ENCODE measurements at places on chromosomes 5 and 9.

GRCh38 chr9:117825609-117826347 is 121.6 kb downstream of the TLR4 start:
- H3K27ac ChIP-seq: peak overlapping the region; percentile 15
- no peaks in the 10 kb centered on the region for H3K36me3 ChIP-seq
- H3K4me1 ChIP-seq: peaks cover 27% of the 10 kb centered on the region
- peak; percentile 98 for ATAC-seq
- H3K4me3 ChIP-seq: peak overlapping the region; percentile 10
- H3K27me3 ChIP-seq: peaks cover 11% of the 10 kb centered on the region

DNA sequence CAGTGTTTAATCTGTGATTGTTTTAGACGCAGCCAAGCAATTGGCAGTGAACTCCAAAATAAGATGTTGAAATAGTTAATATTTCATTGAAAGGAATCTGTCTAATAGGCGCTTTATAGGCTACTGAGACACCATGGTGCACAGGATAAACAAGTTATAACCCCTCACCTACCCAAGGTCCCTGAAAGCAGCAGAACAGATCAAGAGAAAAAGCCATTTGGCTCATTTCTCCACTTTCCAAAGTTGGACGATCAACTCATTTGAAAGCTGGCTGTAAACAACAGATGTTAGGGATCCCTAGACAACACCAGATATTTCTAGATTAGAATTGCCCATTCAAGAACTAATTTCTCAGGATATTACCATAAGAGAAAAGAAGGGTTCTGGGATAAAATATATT is 4.9 kb downstream of the PUM3 start:
- H3K4me1 ChIP-seq: peaks cover 14% of the 10 kb centered on the region
- H3K27ac ChIP-seq: no peak overlapping the region
- H3K27me3 ChIP-seq: no peaks in the 10 kb centered on the region
- ATAC-seq: no peak
- peaks cover 29% of the 10 kb centered on the region for H3K36me3 ChIP-seq
- no peak overlapping the region for H3K4me3 ChIP-seq

DNA sequence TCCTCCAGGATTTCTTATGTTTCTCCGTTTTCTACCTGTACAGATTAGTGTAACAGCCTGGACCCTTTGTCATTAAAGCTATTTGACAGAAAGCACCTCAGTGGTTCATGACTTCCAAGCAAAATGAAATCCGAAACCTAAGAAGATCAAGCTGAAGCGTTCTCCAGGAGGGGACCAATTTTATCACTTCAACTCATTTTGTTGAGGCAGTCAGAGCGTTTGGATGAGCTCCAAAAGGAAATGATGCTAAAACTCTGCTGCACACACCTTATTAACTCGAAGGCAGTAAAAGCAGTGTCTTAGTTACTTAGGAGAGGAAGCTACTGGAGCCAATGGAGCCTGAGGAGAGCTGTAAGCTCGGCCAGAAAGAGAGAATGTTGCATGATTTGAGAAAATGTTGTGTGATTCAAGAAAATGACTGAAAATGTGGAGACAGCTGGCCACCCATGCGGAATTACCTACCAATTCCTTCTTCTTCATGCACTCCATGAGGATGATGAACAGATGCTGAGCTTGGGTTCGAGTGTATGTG is 346.7 kb upstream of the KLF9 start:
- no peaks in the 10 kb centered on the region for H3K36me3 ChIP-seq
- H3K4me1 ChIP-seq: no peaks in the 10 kb centered on the region
- peaks cover 9% of the 10 kb centered on the region for H3K27me3 ChIP-seq

- H3K27me3 ChIP-seq: peaks cover 20% of the 10 kb centered on the region
- no peak overlapping the region for H3K4me3 ChIP-seq
- H3K27ac ChIP-seq: peak overlapping the region; percentile 55
- peaks cover 33% of the 10 kb centered on the region for H3K36me3 ChIP-seq
These were observed 5.9 kb upstream of the AHRR start for GRCh38 chr5:315488-316209.

GRCh38 chr5:66415208-66415607 is 181.0 kb upstream of the MAST4 start:
- H3K4me1 ChIP-seq: peaks cover 6% of the 10 kb centered on the region
- H3K27me3 ChIP-seq: no peaks in the 10 kb centered on the region
- ATAC-seq: no peak
- H3K27ac ChIP-seq: no peak overlapping the region
- no peaks in the 10 kb centered on the region for H3K36me3 ChIP-seq
- no peak overlapping the region for H3K4me3 ChIP-seq

DNA sequence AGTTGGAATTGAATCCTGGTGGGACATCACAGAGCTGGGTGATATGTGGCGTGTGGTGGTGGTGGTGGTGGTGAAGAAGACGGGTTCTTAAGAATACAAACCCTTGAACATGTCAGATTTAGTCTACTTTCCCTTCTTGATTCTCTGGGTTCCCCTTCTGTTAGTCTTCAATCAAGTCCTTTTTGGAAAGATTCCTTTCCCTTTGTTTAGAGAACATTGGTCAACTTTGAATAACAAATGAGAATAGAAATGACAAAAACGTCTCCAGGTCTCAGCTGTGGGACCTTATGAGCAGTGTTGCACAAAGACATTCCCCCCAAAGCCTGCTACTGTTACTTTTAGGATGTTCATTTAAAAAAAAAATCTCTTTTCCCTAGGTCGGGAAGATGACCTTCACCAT is 46.3 kb downstream of the MAP1B start:
- no peak overlapping the region for H3K4me3 ChIP-seq
- no peaks in the 10 kb centered on the region for H3K36me3 ChIP-seq
- H3K4me1 ChIP-seq: no peaks in the 10 kb centered on the region
- no peak overlapping the region for H3K27ac ChIP-seq
- H3K27me3 ChIP-seq: peaks cover 15% of the 10 kb centered on the region

DNA sequence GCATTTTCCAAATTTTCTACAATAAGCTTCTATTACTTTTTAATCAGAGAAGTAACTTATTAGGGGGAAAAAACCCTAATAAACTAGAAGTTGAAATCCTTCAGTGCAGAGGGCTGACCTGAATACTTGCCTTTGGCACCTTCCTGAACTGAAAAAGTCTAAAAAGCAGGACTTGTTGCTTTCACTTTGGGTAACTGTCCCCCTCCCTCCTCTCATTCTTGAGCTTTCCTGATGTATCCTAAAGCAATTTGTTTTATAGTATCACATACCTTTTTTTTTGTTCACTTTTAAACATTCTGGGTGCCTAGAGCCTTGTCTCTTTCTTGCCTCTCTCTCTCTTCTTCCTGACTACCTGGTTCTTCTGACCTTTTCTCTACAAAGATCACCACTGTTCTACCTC is 64.0 kb upstream of the ERBIN start:
- no peak overlapping the region for H3K27ac ChIP-seq
- no peaks in the 10 kb centered on the region for H3K36me3 ChIP-seq
- H3K4me3 ChIP-seq: no peak overlapping the region
- ATAC-seq: no peak

GRCh38 chr5:53084546-53085255 is 24.9 kb downstream of the MOCS2 start:
- no peak for ATAC-seq
- no peaks in the 10 kb centered on the region for H3K4me1 ChIP-seq
- no peak overlapping the region for H3K4me3 ChIP-seq
- H3K27me3 ChIP-seq: peaks cover 24% of the 10 kb centered on the region

DNA sequence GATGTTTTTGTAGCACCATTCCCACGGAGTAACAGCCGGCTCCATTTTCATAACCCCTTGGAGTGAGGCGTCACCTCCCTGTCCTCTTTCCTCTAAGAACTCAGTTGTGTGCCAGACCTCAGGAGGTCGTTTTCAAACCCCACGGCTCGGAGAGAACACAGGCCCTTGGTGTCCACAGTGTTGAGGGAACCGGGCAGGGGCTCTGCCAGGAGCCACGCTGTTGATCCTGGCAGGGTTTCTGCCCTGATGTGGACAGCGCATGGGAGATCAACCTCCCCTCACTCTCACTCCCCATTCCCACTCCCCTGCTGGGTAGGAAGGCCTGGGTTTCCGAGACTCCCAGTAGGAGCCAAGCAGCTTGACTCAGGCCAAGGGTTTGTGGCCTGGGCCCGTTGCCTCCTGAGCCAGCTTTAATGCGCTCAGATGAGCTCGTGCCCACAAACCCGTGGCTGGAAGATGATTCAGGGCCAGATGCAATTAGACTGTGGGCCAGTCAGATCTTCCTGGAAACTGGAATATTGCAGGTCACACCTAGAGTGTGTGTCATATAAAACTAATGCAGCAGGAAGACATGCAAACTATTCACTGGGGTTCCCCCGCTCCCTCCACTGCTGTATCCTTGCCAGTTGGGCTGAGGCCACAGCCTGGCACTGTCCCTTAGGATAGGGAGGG is 133.4 kb downstream of the SLC12A2 start:
- no peak overlapping the region for H3K27ac ChIP-seq
- ATAC-seq: no peak
- H3K4me1 ChIP-seq: no peaks in the 10 kb centered on the region
- no peaks in the 10 kb centered on the region for H3K27me3 ChIP-seq

DNA sequence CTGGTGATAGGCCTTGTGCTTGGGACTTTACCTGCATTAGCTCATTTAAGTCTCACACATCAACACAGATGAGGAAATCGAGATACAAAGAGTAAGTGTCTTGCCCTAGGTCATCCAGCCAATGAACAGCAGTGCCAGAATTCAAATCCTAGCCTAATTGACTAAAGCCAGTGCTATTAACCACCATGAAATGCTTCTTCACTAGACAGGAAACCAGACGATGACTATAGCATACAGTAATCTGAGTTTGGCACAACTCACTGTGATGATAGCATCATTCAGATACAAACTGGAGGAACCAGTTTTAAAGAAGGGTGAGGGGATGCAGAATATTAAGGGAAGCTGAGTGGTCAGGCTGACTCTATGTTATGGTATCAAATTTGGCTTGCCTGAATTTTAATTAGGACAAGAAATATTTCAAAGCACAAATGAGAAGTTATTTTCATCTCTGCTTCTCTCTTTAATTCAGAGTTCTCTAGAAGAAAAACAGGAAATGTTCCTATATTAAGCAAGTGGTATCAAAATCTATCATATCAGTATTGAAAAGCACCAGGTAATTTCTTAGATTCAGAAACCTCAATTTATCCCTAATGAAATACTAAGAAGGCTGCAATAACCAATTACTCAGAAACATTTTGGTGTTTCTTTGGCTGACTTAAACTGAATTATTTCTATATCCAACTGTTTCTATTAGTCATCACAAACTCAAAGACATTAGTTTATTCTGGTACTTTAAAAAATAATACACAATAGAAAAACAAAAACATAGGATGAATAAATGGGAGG is 147.0 kb upstream of the RASA1 start:
- H3K4me3 ChIP-seq: no peak overlapping the region
- peak overlapping the region; percentile 54 for H3K27ac ChIP-seq
- peak; percentile 72 for ATAC-seq
- H3K27me3 ChIP-seq: no peaks in the 10 kb centered on the region

- peak; percentile 20 for ATAC-seq
- no peak overlapping the region for H3K27ac ChIP-seq
- H3K4me1 ChIP-seq: peaks cover 6% of the 10 kb centered on the region
- no peak overlapping the region for H3K4me3 ChIP-seq
- no peaks in the 10 kb centered on the region for H3K36me3 ChIP-seq
- peaks cover 54% of the 10 kb centered on the region for H3K27me3 ChIP-seq
These were observed 10.3 kb upstream of the LAMC3 start for GRCh38 chr9:130998597-130999244.

GRCh38 chr5:43608406-43608805 is 5.4 kb downstream of the NNT start:
- no peaks in the 10 kb centered on the region for H3K27me3 ChIP-seq
- H3K4me1 ChIP-seq: peaks cover 30% of the 10 kb centered on the region
- ATAC-seq: no peak

- peaks cover 11% of the 10 kb centered on the region for H3K4me1 ChIP-seq
- ATAC-seq: no peak
- no peaks in the 10 kb centered on the region for H3K27me3 ChIP-seq
- no peak overlapping the region for H3K4me3 ChIP-seq
These were observed 210.3 kb downstream of the C9orf152 start for GRCh38 chr9:109997682-109998081.

- H3K36me3 ChIP-seq: no peaks in the 10 kb centered on the region
- no peak overlapping the region for H3K4me3 ChIP-seq
- no peaks in the 10 kb centered on the region for H3K27me3 ChIP-seq
- no peaks in the 10 kb centered on the region for H3K4me1 ChIP-seq
- no peak for ATAC-seq
These were observed 376.6 kb upstream of the TUSC1 start for GRCh38 chr9:26054600-26055520.

DNA sequence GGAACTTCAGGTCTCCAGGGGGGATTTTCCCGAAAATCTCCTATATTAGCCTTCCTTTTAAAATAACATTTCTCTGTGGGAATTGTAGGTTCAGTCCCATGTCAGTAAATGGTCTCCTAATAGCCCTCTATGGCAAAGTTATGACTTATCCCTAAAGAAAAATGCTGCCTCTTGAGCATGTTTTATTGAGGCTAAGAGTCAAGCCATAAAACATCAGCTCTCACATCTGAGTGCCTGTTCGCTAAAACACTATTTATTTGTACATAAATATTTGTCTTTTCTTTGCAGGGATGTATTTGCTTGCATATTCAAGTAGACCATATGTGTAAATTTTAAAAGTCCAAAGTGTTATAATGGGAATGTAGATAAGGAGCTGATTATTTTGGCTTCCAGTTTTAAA is 160.4 kb downstream of the PRDM6 start:
- no peak overlapping the region for H3K27ac ChIP-seq
- no peaks in the 10 kb centered on the region for H3K36me3 ChIP-seq
- H3K4me3 ChIP-seq: no peak overlapping the region
- H3K4me1 ChIP-seq: no peaks in the 10 kb centered on the region
- H3K27me3 ChIP-seq: peaks cover 9% of the 10 kb centered on the region

DNA sequence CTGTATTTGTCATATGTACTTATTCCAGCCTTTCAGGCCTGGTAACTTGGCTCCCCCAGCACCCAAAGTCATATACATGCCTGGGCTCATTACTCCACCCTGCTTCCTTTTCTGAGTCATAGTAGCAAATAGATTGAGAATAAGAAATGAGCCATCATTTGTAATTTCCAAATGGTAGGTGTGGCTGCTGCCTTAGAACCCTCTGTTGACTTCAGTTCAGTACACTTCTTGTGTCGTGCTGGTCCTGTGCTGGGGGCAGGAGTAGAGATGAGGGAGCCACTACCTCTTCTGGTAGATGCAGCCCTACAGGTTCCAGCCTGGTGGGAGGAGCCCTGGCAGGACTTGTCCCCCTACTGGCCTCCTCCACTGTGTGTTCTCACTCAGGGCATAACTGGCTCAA is 11.1 kb downstream of the GM2A start:
- peak overlapping the region; percentile 81 for H3K27ac ChIP-seq
- H3K36me3 ChIP-seq: peaks cover 90% of the 10 kb centered on the region
- no peak overlapping the region for H3K4me3 ChIP-seq

GRCh38 chr9:20351715-20352114 is 270.6 kb downstream of the MLLT3 start:
- H3K27me3 ChIP-seq: no peaks in the 10 kb centered on the region
- H3K36me3 ChIP-seq: no peaks in the 10 kb centered on the region
- no peak for ATAC-seq
- no peak overlapping the region for H3K27ac ChIP-seq
- no peak overlapping the region for H3K4me3 ChIP-seq

- ATAC-seq: no peak
- peaks cover 8% of the 10 kb centered on the region for H3K4me1 ChIP-seq
- no peak overlapping the region for H3K27ac ChIP-seq
These were observed 116.1 kb upstream of the TNC start for GRCh38 chr9:115234094-115234493.

- H3K27ac ChIP-seq: no peak overlapping the region
- no peaks in the 10 kb centered on the region for H3K36me3 ChIP-seq
- peaks cover 4% of the 10 kb centered on the region for H3K4me1 ChIP-seq
- H3K27me3 ChIP-seq: no peaks in the 10 kb centered on the region
- ATAC-seq: no peak
These were observed 614.2 kb upstream of the CLINT1 start for GRCh38 chr5:158473016-158473635.
